ENCODE measurements at places on chromosomes 12 and 14.

- no peak for DNase-seq
Observed at GRCh38 chr12:49838973-49839633, 3.8 kb downstream of the BCDIN3D start.

GRCh38 chr14:79044894-79045624 is 874.9 kb downstream of the NRXN3 start:
- no peak for DNase-seq

GRCh38 chr12:88684610-88685009 is 104.3 kb upstream of the KITLG start:
- no peak for DNase-seq

DNA sequence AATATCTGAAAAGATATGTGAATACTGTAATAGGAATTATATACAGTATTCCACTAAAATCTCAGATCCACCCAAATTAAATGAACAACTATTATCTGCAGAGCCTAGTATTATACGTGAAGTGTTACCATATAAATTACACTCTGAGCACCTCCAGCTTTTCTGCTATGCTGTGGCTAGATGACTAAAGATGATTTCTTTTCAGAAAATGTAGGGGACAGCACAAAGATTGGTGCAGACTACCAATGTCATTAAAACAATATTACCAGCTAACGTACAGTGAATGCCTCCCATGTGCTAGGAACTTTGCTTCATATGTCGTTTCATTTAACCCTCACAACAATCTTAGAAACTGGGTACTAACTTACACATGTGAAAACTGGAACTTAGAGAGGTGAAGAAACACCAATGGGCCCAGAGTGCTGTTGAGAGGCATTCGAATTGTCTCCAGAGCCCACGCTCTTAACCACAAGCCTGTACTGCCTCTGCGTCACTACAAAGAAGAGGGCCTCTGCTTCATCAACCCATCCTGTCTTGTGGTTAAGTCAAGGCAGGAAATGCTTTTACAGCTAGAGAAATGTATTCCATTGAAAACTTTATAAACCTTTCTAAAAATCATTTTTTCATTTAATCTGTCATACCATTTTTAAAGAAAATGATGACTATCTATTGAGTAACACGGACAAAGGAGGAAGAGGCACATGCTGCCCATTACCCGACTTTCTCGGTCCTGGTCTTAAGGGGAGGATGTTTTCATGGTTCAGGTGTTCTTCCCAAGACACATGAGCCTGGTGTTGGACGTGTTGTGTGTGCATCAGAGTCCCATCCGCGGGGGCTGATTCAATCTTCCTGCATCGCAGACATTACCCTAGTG is 1.3 kb downstream of the GPR65 start:
- no peak for DNase-seq
